Esophagus squamous epithelium (tissue), 5 donors: ENCODE measurements at places on chromosomes 6 and 20. TPM values are rescaled to one million over a fixed set of nuclear protein-coding genes. Genes with fewer than 3 reads are reported as not detected.

DNA sequence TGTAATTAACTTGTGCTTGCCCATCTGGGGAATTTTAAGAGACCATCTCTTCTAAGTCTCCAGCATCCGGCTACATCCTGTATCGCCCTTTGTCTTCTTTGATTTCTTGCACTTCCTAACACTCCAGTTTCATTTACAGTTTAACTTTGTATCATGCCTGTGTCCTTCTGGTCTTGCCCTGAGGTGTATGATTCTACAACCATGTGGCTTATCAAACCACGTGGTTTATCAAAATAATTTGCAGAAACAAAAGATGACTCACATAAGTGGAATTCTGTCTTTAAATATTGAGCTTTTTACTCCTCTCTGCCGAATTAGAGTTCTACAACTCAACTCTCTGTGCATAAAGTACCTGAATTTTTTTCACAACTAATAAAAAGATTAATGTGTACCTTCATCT is 580.7 kb downstream of the KIF16B start:
- DNase-seq, result no peak

DNA sequence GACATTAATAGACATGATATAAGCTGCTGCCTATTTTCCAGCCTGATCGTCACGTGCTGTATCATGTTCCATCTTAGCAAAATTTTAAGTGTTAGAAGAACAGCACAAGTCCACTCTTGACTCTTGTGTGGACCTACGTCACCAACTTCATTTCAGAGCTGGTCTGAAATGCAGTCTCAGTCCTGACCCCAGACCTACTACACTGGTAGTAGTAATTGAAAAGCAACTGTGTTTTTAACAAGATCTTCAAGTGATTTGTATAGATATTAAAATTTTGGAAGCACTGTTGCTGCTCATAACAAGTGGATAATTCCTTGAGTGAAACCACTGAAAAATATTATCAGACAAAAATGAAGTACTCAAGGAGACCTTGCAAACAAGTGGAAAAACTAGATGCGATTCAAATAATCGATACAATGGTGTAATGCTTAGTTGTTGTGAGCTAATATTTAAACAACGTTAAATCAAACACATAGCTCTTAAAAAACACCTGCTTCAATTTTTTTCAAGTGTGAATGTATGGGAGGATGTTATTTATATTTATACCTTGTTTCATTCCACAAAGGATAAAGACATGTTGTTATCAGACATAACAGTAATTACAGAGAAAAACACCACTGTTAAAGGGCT is 110.9 kb upstream of the JAG1 start:
- no peak for DNase-seq

DNA sequence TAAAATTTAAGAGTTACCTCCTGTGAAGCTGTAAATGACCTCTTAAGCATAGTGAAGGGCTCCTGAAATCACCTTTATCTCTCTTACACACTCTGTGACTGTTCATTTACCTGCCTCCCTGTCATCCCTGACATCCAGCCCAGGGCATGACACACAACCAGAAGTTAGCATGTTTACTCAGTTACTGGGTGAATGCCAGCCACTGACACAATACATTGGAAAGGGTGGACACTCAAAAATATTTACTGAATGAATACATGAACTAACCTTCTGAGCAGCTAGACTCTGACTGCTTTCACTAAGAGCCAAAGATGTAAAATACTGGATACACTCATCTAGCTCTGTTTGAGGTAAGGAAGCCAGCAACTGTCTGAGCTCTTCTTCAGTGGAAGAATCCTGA is 25.3 kb downstream of the SERAC1 start:
- DNase-seq, result no peak

DNA sequence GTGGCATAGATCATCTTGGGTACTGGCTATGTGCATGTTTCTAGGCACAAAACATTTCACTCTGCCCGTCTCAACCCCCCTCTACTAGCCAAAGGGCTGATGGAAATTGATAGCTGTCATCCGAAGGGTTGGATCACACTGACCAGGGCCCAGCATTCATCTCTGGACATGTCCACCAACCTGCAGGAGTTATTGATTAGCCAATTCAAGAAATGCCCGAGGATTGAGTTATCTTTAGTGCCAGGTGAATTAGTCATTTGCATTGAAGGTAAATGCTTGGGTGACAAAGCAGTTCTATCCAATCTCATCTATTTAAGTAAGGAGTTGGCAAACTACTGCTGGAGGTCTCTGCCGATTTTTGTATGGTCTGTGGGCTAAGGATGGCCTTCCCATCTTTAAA is 80.1 kb downstream of the CD164 start:
- DNase-seq, result no peak

GRCh38 chr6:44435500-44435899 is 48.0 kb downstream of the CDC5L start:
- DNase-seq, result no peak

- no peak for DNase-seq
Measured at GRCh38 chr6:4797587-4797986, 21.4 kb downstream of the CDYL start.

- no peak for DNase-seq
Measured at GRCh38 chr6:146850981-146851380, 252.2 kb downstream of the ADGB start.

DNA sequence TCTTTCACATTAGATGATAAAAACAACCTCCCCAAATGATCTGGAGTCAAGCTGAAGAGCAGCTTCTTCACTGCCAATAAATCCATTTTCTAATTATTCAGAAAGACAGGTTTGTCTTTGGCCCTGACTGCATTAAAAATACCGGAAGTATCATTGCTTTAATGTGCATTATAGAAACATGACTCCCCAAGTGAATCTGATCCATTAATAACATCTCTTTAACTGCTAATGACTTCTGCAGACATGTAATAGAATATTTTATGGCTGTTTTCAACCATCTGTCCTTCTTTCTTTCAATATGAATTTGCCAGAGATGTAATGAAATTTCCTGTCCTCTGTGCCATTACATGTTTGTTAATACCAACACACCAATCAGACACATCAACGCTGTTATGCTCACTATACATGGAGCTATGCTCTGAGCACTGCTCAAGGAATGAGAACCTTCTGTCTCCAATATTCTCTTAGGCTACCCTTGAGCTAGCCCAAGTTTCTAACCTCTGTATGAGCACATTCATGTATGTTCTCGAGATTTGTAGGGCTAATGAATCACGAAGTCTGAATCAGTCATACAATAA is 87.8 kb downstream of the LYRM4 start:
- no peak for DNase-seq

DNA sequence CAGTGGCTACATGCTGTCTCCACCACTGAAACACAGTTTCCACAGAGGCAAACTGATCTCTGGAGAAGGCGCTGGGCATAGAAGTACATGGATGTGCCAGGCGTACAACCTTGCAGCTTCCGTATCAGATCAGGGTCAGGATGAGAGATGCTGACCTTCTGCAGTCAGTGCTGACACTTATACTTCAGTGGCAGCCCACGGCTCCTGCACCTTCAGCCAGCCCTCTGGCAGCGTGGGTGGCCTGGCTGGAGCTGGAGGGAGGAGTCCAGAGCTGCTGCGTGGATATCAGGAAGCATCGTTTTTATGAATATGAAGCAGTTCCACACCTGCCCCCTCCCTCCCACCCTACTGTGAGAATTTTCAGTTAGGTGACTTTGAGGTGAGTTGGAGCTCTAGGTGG is 149.3 kb downstream of the CFAP61 start:
- no peak for DNase-seq

- DNase-seq, result no peak
Measured at GRCh38 chr6:97947841-97948240, 664.8 kb upstream of the MMS22L start.

GRCh38 chr20:56624786-56625681 is 4.1 kb upstream of the TFAP2C start:
- DNase-seq, result no peak

- DNase-seq, result no peak
Measured at GRCh38 chr20:40896814-40897700, 131.6 kb upstream of the TOP1 start.

GRCh38 chr6:149845549-149845948 is 18.6 kb downstream of the LRP11 start:
- no peak for DNase-seq

GRCh38 chr20:36307412-36308325 is 1.5 kb downstream of the DLGAP4 start:
- DNase-seq, result no peak

DNA sequence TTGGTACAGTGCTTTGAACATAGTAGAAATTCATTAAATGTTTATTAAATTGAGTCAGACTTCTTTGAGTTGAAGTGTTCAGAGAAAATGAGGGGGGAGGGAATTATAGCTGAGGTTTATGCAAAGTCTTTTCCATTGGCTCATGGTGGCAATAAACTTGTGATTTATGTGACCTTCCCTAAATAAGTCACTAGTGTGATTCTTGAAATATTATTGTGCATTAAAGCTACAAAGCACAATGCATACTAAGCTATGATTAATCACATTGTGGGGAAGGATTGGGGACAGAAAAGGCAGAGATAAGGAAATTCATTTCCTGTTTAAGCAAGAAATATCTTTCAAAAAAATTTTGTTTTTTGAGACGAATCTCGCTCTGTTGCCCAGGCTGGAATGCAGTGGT is 877.5 kb downstream of the TFAP2A start:
- no peak for DNase-seq

DNA sequence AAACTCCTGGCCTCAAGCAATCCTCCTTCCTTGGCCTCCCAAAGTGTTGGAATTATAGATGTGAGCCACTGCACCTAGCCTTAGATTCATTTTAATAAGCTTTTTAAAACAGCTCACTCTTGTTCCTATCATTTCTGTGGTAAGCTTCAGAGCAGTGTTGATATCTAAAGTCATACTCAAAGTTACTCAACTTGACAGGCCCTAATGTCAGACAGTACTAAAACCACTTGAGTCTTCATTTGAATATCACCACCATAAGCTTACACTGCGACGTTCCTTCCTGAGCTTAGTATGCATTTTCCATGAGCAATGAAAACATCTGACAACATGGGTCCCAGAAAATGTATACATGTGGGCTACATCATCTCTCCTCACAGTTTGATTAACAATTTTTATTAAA is 6.0 kb downstream of the FUCA2 start:
- no peak for DNase-seq

- DNase-seq, result no peak
Measured at GRCh38 chr6:134806180-134806798, 143.6 kb downstream of the ALDH8A1 start.

- no peak for DNase-seq
Measured at GRCh38 chr6:44539701-44540355, 152.3 kb downstream of the CDC5L start.

DNA sequence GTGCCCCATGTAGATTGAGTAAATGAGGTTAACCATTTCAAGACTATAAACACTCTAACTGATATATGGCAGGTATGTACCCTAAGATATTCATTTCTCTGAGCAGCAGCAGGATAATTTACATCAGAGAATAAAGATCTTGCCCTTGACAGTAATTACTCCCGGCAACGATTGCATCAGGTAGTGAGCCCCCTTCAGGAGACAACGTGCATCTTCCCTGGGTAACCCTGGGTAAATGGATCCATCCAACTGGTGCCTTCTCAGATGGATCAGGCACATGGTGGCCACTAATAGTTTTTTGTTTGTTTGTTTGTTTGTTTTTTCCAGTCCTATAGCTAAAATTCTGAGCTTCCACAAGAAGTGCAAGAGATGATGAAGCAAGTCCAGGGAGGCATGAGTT is 469.4 kb upstream of the SLC35B3 start:
- no peak for DNase-seq

- DNase-seq, result no peak
Measured at GRCh38 chr6:139531148-139532115, 157.0 kb upstream of the CITED2 start.

DNA sequence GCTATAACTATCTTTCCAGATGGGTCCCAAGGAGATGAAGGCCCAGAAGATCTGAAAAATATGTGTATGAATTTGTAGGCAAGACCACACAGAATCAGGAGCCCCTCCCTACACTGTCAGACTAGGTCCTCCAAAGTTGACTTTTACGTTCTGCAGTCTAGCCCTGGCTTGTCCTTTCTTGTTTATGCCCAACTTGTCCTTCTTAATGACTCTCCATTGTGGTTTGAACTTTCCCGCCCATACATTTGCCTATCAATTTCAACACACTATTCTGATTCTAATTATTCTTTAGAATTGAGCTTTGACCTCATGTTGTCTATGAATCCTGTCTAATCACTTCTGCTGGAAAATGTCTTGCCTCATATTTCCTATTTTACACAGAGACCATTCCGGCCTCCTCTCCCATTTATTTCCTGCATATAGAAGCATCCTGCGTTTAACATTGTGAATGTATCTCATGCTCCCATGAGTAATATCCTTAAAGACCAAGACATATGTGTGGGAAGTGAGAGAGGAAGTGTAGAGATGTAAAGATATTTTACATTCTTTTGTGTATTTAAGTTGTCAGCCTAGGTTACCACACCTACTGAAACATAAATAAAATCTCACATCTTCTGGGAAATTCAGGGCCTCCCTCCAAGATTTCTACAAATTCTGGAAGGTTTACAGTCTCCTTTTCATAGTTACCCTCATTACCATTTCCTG is 348.3 kb downstream of the BCKDHB start:
- DNase-seq, result no peak

DNA sequence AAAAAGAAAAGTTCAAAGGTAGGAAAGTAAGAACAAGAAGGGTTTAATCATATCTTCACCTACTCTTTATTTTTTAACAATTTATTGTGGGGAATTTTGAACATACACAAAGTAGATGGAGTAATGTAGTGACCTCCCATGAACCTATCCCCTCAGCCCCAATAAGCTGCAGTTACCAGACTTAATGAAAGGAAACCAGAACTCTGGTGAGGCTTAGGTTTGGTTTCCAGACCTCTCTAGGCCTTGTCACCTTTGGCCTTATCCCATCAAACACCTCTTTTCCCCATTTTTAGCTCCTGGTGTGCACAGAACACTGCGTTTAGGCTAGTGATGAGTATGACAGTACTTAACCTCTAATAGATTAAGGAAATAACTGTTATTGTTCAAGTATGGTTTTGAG is 42.0 kb downstream of the CBFA2T2 start:
- DNase-seq, result no peak

- no peak for DNase-seq
Measured at GRCh38 chr20:32964575-32964974, 39.7 kb downstream of the SUN5 start.

GRCh38 chr6:119986934-119987549 is 637.5 kb upstream of the MAN1A1 start:
- DNase-seq, result no peak

DNA sequence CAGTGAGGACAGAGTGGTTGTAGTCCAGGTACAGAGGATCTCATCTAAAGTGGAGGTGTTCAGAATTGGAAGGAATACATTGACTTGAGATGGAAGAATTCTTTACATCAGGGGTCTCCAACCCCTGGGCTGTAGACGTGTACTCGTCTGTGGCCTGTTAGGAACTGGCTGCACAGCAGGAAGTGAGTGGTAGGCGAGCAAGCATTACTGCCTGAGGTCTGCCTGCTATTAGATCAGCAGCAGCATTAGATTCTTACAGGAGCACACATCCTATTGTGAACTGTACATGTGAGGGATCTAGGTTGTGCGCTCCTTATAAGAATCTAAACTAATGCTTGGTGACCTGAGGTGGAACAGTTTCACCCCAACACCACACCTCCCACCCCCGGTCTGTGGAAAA is 121.1 kb downstream of the CDKAL1 start:
- DNase-seq, result no peak

MYMX gene
- not detected for total RNA-seq

PSMB9 gene
- total RNA-seq, result 7.3 TPM

BRPF3 gene
- total RNA-seq, result 6.3 TPM

OVOL2 gene
- total RNA-seq, result 14.7 TPM

RAET1G gene
- total RNA-seq, result 14.9 TPM

HEY2 gene
- total RNA-seq, result not detected

ENPP5 gene
- total RNA-seq, result 1.4 TPM

HLA-DRA gene
- 30.8 TPM for total RNA-seq

AGER gene
- total RNA-seq, result 0.59 TPM

PLTP gene
- 129 TPM for total RNA-seq
